ENCODE measurements at places on chromosomes 2 and 18.
A peak's percentile ranks its signal among the peaks of the same experiment; 100 is the strongest.

- DNase-seq = peak; percentile 90
Measured at GRCh38 chr2:199459286-199460100, 1.8 kb upstream of the SATB2 start.

DNA sequence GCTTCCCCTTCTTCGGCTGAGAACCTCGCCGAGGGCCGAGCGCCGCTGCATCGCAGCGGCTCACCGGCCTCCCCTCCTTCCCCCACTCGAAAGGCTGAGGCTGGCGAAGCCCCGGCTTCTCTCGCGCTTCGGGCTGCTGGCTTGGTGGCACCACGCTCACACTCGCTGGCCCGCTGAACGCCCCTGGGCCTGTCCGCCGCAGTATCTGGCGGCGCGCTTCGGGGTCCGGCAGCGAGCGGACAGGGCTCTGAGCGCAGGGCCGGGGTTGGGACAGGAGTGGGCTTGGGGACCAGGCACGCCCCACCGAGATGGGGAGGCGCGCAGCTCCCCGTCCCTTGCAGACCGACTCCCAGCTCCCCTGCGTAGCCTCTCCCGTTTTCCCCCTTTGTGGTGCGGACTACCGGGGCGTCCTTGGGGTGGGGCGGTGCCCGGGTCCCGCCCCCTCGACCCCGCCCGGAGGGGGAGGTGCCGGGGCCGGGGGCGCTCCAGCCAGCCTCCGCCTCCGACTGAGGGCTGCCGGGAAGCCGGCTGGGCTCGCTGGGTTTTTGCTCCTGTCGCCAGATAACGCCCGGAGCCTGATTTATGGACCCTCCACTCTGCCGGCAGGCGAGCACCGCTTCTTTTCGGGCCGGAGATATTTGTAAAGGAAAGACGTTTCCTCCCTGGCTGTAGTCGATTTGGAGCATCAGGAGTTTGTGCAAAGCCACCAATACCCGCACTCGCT is 3.8 kb downstream of the GBX2 start:
- DNase-seq = no peak

GRCh38 chr2:30481323-30481800 is 34.3 kb downstream of the LCLAT1 start:
- no peak for DNase-seq

DNA sequence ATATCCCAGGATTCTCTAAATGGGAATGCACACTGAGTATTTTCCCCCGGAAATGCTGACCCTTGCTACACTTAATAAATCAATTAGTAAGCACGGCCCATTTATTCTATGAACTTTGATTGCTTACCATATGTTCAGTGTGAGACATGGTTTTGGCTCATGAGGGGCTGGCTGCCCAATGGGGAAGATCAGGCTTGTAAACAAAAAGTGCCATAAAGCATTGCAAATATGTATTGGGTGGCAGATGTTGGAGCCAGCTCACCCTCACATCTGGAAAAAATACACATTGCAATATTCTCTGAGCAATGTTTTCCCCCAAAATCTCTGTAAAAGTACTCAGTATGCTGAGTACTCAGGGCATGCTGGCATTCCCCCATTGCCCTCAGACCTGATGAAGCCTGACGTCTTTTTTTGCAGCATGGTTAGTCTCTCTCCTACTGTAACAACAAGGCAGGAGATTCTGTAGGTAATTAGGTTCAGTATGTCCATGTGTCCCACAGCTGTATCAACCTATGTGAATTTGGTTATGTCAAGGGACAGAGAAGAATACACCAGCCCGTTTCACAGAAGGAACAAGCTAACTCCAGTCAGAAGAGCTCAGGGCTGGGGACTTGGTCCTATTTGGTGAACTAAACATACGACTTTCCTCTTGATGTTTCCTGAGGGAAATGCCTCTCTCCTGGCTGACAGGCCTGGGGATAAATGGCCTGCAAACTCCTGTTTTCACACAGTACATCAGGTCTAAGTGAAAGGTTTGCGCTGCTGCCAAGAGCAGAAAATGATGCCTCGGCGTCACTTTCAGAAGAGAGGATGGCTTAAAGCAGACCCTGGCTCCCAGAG is 202.4 kb downstream of the INSIG2 start:
- DNase-seq = no peak

DNA sequence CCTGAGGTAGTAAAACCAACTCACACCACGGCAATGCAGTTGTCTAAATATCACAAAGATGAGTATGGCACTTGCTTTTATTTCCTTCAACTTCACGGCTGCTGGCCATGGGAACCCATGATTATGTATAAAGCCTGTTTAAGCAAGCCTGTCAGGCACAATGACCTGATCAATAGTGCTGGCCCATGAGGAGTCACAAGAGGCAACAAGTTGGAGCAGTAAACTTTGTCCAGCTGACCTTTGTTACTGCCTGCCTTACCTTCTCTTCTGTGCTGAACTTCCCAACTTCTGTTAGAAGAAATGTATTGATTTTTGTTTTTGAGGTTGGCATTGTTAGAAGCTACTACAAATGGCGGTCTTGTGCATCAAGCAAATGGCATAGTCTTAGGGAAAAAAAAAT is 151.9 kb downstream of the RAB3GAP1 start:
- no peak for DNase-seq

DNA sequence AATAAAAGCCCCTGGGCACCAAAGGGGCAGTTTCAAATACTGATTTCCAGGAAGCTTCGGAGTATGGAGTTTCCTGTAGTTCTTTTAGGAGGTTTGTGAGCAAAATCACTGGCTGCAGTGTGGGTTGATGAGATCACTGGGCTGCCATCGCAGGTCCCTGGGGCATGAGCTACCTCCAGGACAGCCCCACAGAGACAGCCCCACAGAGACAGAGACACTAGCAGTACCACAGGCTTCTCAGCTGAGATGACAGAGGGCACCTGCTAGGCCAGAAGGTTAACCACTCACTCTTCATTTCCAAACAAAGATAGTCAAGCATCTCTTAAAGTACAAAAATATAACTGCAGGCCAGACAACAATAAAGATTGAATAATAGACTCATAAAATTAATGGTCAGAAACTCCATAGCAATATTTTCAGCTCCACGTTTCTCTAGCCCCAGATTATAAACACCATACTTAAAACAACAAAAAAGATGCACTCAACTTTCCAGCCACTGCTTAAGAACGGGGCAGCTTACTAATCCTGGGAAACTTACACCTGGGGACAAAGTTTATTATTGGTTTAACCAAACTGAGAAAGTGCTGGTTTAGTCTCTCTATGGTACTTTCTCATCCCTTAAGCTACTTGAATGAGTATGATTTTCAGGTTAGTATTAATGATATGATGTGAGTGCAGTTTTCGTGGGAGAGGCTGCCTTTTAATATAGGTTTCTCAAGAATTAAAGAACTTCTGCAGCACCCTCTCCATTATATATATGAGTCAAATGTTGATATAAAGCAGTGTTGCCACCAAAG is 11.6 kb downstream of the AFF3 start:
- no peak for DNase-seq

GRCh38 chr18:32093523-32093922 is 1.8 kb downstream of the RNF138 start:
- no peak for DNase-seq

DNA sequence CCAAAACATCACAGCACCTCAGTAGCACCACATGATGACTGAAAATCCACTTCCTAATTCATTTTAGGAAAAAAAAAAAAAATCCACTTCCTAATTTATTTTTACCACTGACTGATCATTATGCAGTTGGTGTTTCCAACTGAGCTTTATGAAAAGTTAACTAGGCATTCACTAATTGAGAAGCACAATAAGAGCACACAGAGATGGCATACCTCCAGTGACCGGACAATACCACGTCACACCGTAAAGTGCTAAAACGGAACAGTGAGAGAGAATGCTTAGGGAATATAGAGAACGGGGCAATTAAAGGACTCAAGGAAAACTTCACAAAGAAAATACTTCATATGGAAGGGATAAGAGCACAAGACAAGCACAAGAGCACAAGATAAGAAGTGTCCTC is 212.5 kb downstream of the NBAS start:
- DNase-seq = no peak

DNA sequence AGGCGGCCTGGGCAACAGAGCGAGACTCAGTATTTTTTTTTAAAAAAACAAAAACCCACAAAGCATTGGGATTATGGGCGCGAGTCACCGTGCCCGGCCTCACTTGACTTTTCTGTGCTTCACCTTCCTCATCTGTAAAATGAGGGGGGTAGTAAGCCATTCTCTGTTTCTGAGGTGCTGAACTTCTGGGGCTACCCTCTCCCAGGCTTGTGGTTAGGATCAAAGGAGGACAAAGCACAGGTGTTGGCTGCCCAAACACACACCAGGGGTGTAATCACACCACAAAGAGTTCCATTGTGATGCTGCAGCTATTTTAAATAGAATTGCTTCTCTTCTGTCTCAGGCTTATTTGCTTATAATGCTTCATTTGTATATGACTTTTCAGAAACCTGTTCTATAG is 35.8 kb upstream of the INHBB start:
- no peak for DNase-seq

Data from neural crest cell (in vitro differentiated cells).